ENCODE measurements at places on chromosomes 7 and 10.

DNA sequence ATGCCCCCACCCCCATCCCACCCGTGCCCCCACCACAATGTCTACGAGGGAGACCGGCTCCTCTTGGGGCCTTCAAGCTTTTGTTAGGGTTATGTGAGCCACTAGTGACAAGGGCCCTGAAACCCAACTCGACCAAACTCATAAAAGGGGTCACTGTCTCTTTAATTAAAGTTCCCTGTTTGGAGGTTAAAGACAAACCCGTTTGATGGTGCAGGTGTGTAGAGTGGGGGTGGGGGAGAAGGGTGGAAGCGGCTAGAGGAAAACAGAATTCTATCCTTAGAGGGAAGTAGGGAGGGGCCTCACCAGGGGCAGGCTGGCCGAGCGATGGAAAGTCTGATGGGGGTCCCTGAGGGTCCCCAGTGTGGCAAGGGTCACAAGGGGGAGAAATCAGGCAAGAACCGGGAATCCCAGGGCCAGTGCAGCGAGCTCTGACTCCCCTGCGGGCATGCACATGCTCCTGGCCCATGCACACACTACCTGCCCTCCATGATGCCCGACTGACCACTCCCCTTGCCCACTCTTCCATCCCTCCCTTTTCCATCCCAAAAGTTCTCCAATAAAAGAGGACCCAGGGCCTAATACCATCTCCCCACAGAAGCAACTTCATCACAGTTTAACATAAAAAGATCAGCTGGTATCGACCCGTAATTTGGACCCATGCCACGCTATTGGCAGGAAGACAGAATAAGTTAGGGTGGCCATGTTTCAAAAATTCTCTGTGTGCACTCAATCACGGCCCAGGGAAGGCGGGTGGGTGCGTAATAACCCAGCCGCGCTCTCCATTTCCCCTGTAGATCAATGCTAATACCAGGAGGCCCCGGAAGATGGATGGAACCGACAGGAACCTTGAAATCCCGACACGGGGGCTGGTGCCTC is 35.9 kb upstream of the SLF2 start:
- no peak for DNase-seq

- no peak for DNase-seq
Measured at GRCh38 chr7:138449580-138449979, 10.5 kb upstream of the TRIM24 start.

DNA sequence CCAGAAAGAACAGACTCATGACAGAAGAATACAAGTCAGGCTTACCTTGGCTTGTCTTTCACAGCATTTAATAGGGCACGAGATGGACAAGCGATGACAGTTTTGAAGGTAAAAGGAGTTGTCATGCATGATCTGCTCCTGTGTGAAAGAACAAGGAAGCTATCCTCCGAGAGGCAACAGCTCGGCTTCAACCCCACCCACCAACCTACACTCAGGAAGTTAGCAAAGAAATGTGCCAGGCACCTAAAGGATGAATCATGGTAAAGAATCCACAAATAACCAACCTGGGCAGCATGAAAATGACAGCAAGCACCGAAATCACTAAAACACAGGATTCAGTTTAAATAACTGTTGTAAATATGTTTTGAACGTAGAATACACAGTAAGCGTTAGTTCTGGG is 700.2 kb downstream of the TYW1 start:
- peak; percentile 61 for DNase-seq

DNA sequence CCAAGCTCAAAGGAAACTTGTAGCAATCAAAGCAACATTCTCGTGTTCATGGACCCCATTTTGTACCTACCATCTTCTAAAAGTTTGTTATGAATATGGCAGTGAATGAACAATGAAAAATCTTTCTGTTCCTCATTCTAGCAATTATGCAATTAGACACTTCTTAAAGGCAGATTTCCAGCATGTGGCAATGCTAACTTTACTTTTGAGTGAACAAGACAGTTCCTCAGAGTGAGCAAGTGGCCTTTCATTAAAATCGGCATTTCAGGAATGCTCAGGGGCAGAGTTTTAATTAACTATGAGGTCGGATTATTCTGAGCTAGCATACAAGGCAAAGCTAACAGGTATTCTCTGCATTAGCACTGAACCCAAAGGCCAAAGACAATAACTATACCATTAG is 48.4 kb upstream of the NFE2L3 start:
- no peak for DNase-seq

DNA sequence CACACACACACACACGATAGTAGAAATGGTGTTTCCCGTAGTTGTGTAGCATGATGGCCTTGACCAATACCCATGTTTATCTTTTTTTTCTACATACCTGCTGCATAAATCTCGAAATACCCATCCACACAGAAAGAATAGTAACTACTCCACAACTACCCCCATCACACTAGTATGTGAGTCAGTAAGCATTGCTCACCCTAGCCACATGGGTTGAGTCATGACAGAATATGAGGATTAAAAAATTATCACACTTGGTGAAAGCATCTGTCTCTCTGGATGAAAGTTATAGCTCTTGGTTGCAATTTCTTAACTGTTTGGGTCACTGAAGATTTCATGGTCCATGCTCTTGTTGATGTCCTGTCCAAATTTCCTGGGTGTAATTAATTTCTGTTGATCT is 103.4 kb upstream of the MDFIC start:
- DNase-seq: peak; percentile 40

GRCh38 chr10:63522277-63522687 is 1.1 kb downstream of the REEP3 start:
- peak; percentile 56 for DNase-seq

- no peak for DNase-seq
Measured at GRCh38 chr7:47776335-47776734, 171.9 kb downstream of the PKD1L1 start.

DNA sequence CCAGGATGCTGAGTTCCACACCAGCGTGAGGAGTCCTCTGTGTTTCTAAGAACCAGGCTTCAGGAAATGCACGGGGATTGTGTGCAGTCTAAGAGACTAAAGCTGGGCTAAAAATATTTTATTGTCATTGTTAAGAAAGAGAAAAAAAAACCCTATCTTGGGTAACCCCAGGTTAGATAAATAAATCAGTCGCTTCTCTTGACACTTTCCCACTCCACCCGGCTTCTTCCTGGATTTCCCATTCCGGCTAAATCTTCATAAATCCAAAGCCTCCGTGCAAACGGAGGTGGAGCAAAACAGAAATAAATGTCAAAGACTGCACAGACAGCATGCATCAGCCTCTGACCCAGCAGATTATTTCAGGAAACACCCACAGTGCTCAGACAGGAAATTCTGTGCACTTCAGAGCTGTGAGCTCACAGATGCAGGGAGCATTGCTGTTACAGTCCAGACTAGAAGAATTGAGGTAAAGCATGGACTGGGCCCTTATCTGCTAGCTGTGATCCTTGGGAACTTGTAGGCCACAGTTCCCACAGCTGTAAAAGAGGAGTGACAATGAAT is 44.8 kb upstream of the GRID1 start:
- no peak for DNase-seq

DNA sequence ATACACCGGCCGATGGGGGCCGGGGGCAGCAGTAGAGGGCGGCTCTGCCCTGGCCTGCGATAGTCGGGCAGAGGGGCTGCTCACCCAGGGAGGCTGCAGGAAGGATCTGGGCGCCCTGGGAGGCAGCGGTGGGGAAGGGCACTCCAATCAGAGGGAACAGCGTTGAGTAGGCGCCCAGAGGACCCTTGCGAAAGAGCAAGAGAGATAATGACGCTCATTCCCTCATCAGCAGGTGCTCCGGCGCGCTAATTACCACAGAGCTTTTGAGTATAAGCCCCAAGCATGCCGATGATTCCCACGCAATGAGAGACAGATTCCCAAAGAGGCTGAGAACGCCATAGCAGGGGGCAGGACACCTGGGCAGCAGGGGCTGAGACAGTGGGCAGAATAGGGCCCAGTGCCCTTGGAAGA is 215.3 kb downstream of the MAD1L1 start:
- DNase-seq: no peak

DNA sequence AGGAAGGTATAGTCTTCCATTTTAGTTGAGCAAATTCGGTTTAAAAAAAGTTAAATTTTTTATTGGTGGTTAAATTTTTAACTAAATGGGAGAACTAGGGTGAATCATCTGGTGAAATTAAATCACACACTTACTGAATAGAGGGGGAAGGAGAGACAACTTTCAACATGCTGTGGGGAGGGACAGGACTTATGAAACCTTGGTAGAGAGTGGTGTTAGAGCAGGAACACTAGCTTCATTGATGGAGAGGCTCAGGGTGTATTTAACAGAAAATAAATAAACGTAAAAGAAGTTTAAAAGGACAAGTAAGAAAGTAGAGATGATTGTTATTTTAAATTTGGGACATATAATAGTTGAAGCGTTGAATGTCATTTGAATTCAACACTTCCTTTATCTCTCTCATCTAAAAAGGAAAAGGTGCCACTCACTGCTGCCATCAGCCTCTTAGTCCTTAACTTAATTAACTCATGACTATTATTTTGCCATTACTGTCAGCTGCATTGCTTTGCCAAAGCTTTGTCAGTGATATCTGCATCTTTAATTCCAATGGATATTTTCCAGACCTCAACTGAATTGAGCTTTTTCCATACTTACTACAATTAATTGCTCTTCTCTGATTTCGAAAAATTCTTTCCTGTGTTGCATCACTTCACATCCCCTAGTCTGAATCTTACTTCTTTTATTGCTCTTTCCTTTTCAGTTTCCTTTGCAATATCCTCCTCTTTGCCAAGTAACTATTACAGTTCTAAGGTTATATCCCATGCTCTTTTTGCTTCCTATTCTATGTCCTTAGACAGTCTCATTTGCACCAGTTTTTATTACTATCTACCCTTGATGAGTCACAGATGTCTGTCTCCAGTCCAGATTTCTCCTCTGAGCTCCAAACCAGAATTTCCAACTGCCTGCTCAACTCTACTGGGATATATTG is 71.7 kb downstream of the GNAT3 start:
- DNase-seq: no peak

DNA sequence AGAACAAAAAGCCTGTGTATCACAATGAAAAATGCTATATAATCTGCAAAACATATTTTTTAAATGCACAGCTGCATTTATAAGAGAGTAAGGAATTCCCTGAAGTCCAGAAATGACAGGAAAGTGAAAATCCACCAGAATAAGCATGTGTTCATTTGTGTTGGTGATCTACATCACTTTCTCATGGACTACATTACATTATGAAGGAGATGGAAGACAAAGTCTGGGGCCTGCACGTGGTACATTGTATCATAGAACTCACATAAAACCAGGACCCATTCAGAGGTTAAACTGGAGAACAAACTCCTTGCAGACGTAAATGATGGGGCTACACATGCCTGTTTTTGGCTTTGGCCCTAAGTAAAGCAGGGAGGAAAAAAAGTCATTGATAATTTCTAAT is 16.4 kb downstream of the IFIT3 start:
- DNase-seq: no peak

- DNase-seq: no peak
Measured at GRCh38 chr7:83119494-83119893, 43.2 kb downstream of the PCLO start.

DNA sequence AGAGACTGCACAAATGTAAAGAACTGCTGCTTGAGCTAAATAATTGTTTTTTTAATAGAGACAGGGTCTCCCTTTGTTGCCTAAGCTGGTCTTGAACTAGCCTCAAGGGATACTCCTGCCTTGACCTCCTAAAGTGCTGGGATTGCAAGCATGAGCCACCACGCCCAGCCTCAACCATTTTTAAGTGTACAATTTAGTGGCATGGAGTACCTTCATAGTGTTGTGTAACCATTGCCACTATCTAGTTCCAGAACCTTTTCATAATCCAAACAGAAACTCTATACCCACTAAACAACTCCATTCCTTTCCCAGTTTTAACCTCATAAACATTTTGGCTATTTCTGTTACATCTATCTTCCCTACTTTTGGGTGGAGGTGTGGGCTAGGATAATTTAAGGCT is 6.7 kb downstream of the EIF4H start:
- no peak for DNase-seq

DNA sequence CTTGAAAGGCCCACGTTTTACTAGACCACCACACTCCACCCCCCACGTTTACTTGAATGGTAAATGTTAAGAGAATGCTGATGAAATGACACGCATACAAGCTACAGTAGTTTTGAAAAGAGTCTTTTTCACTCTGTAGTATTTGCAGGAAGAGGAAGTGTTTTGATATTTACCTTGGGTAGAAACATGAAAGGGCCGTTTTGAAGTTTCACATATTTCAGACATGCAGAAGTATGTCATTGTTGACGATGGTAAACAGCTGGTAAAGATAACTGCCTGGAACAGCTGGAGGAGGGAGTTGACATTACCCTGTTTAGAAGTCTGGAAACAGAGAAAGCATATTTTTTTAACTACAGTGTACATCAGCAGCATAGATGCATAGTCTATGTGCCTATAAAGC is 160.7 kb downstream of the NXPH1 start:
- no peak for DNase-seq

DNA sequence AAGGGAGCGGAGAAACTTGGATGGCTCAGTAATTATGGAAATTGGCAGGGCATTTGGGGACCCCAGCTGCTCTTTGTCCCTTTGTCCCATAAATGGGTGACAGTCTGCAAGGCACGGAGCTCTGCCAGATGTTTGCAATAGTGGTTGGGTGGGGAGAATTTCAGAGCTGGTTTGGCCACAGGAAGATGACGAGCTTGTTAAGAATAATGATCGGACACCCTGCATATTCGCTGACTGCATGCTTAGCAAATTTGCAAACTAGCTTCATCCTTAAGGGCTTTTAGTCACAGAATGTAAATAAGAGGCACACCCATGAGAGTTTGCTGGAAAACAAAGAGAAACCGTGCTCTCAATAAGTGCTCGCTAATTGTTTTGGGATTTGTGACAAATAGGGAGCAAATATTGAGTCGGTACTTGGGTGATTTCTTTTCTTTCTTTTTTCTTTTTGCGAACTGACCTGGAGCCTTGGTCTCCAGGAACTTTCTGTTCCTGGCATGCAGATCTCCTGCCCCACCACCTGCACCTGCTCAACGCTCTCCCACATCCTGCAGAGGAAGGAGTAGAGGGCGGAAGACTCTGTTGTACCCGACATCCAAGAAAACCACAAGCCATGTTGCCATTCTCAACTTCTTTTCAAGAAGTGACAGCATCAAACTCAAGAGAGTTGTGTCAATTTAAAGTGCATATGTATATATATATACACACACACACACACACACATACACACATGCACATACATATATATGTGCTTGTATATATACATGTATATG is 238.9 kb downstream of the CAMK1D start:
- DNase-seq: no peak

DNA sequence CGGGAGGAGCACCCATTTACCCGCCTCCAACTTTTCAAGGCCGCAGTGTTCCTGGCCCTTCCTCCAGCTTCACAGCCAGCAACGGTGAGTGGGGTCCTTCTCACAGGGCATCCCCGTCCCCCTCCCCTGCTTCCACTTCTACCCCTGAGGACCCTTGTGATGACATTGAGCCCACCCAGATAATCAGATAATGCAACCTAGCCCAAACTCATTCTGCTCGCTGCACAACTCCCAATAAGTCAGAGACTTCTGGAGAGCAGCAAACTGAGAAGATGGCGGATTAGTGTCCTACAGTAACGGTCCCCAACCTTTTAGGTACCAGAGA is 74.5 kb downstream of the OAT start:
- DNase-seq: no peak

Measured in PC-9 (cell line).